ENCODE measurements at places on chromosomes 7 and 10. TPM values are rescaled to one million over a fixed set of nuclear protein-coding genes. Genes with fewer than 3 reads are reported as not detected.

DNA sequence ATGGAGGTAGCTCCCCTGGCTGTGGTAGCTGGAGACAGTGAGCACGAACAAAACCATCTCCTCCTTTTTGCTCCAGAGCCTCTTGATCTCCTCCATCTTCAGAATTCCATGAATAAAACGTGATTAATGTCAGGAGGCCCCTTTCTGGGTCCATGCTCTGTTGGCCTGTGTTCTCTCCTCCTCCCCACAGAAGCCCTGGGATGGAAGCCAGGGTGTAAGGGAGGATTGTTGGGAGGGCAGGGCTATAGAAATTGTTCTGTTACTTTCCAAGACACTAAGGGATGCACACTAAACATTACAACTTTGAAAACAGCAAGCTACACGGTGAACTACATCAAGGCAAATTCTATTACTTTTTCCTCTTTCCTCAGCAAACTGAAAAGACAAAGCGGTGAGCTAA, 96.3 kb downstream of the RNF216 start:
- no peak for DNase-seq

DNA sequence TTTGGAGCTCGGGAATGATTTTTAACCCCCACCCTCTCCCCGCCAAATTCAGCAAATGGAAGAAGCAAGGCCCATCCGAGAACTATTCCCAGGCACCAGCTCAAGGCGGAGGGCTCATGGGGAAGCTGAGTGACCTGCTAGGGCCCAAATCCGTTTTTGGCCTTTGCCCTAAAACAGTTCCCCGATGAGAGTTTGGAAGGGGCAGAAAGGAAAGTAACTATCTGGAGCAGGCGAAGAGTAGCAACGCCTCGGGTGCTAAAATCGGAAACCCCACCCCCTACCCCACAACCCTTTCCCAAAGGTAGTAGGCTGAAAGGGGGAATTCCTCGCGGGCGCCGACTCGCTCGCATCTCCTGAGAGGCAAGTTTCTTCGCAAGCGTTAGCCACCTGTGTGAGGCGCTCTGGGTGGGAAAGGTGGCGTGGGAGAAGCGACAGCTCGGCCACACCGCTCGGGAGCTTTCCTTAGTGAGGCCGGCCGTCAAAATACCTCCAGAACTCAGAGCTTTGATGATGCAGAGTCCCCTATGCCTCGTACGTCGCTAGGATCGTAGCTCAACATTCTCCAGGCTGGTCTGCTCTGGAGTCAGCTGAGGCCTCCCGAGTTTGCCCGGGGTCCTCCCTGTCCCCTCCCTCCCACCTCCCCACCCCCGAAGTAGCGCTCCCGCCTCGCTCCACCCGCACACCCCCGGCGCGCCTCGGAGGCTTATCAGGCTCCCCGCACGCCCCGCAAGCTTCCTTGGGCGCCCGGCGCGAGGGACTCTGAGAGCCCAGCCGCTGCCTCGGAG, 642 bp upstream of the PRKG1 start:
- DNase-seq = no peak

DNA sequence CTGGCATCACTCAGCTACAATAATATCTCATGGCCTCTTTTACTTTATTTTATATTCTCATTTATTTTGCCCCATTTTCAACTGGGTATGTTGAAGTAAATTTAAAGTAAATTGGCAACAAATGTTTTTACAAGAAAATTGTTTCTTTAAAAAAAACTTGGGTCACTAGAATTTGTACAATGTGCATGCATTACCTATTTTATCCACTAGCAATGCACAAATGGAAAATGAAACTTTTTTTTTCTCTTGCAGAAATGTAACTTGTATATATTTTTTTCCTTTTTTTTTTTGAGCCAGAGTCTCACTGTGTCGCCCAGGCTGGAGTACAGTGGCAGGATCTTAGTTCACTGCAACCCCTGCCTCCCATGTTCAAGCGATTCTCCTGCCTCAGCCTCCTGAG, 10.3 kb upstream of the H2AZ2 start:
- no peak for DNase-seq

DNA sequence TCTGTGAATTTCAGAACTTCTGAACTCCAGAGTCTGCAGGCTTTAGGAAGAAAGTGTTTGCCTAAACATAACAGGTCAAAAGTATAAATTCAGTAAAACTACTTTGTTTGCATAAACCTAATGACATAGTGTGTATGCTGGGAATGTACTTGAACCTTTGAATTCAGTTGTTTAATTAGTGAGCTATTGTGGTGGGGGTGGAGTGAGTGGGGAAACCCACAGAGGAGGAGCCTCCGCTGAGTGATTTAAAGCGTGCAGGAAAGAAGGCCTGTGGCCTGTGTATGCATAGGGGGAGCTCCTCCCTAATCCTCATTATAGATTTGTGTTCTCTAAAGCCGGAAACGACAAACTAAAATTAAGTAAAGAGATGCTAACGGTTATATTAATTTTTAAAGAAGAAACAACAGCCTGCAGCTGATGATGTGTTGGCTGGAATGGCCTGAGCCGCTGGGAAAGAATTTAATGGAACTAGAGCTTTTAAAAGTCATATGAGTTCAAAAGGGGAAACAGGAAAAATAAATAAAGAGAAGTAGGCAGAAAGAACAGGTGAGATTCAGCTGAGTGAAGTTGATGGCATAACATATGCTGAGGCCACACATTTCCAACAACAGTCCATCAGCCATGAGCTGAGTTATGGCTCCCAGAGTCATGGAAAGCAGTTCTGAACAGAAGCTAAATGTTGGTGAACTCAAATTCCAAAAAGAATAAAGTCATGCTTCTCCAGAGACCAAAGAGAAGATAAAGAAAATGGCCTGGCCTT, 595.0 kb downstream of the GRM8 start:
- DNase-seq = no peak

Gene GTF2IRD1
- not detected for total RNA-seq
